ENCODE measurements at places on chromosomes 5 and 9. TPM values are rescaled to one million over a fixed set of nuclear protein-coding genes. Genes with fewer than 3 reads are reported as not detected.

DNA sequence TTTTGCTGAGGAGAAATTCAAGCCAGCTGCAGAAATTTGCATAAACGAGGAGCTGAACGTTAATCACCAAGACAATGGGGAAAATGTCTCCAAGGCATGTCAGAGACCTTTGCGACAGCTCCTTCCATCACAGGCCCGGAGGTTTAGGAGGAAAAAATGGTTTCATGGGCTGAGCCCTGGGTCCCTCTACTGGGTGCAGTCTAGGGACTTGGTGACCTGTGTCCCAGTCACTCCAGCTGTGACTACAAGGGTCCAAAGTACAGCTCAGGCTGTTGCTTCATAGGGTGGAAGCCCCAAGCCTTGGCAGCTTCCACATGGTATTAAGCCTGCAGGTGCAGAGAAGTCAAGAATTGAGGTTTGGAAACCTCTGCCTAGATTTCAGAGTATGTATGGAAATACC is 207.5 kb downstream of the DENND1A start:
- DNase-seq, result no peak

DNA sequence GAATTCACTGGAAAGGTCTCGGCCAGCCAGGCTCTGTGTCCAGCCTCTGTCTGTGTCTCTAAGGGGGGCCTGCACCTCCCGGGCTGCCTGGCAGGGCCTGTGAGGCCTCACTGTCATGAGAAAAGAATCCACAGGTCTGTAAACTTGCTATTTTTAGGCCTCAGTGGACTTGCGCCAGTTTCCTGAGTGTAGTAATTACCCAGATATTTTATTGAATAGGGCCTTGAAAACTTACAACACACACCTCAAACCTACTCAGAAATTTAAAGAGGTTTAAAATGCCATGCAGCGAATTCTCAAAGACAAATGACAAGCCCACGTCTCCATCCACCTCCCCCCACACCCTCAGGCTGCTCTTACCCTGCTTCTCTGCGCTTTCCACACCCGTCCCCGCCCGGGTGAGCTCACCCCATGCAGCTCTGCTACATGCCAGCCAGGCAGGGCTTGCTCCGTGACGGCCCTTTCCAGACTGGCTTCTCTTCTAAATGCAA is 8.8 kb upstream of the TENT4A start:
- peak; percentile 72 for DNase-seq

DNA sequence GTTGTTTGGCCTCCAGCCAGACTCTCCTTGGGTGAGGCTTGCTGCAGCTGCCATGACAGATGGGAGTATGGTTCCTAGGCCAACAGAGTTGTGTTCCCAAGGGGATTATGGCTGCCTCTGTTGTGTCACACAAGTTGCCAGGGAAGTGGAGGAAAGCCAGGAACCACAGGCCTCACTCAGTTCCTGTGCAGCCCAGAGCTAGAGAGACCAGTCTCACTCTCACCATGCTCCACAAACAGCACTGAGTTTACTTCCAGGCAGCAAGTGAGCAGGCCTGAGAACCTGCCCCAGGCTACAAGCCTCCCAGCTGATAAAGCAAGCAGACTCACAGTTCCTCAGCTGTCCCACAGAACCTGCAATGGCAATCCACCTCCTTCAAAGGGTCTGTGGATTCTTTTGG is 273.6 kb upstream of the TAS2R1 start:
- DNase-seq, result peak; percentile 30

DNA sequence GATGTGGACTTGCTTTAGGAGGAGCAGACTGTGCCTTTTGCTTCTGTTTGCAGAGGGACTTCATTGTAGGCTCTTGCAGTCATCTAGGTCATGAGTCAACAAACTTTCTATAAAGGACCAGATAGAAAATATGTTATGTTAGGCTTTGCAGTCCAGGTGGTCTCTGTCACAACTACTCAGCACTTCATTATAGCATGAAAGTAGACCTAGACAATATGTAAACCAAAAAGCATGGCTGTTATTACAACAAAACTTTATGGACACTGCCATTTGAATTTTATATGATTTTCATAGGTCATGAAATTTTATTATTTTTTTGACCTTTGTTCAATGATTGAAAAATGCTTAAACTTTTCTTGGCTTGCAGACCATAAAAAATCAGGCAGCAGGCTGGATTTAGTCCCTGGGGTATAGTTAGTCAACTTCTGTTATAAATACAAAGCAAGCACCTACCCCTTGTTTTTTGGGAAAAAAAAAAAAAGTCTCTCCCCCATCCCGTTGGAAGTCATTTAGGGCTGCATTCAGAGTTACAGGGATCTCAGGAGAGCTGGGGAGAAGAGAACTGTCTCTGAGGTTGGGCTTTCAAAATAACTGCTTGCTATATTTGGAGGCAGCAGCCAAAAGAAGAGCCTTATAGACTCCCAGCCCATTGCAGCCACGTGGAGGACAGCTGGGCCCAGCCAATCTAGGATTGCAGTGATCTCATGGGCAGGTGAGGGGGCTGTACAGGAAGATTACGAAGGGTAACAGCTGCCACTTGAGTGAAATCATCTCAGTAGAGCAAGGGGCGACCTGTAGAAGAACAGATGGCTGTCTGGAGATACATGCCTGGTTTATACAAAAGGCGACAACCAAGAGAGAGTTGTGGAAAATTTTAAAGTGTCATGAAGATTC is 136.6 kb upstream of the TNC start:
- no peak for DNase-seq

Gene HCN1
- total RNA-seq, result not detected

Gene PRSS3
- total RNA-seq, result not detected
